GM03348 (cell line): ENCODE measurements at places on chromosomes 3 and 15.
A peak's percentile ranks its signal among the peaks of the same experiment; 100 is the strongest.

- DNase-seq: no peak
Observed at GRCh38 chr3:71050538-71051258, 532.8 kb downstream of the FOXP1 start.

- DNase-seq: no peak
Observed at GRCh38 chr15:100457201-100457600, 71.5 kb downstream of the CERS3 start.

DNA sequence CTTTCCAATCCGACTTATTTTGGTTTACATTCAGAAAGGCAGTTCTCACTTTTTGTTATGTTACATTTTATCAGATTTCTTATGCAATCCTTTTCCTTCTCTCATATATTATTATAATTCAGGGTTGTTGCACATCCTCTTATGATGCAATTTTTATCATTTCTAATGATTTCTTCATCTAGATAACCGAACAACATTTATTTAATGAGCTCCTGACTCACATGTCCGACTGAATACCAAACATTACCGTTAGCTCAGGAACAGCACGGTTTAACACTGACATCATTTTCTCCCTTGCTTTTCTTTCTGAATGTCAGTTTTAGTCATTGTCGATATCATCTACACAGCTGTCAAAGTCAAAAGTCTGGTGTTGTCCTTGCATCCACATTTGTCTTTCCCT, 199.2 kb downstream of the BCHE start:
- no peak for DNase-seq

- no peak for DNase-seq
Observed at GRCh38 chr3:97138914-97139541, 324.6 kb downstream of the EPHA6 start.

DNA sequence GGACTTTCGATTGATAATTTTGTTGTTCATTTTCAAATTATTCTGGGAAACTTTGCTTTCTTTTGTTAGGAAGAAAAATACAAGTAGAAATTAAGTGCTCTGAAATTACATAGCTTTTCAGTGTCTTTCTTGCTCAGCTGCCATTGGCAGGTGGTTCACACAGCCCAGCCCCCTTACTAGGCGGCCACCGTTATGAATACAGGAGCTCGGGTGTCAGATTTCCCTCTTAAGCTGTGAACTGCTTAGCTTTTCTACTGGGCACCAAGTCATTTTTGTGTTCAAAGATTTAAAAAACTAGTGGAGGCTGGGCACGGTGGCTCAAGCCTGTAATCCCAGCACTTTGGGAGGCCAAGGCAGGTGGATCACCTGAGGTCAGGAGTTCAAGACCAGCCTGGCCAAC, 55.2 kb downstream of the HMG20A start:
- DNase-seq: no peak

DNA sequence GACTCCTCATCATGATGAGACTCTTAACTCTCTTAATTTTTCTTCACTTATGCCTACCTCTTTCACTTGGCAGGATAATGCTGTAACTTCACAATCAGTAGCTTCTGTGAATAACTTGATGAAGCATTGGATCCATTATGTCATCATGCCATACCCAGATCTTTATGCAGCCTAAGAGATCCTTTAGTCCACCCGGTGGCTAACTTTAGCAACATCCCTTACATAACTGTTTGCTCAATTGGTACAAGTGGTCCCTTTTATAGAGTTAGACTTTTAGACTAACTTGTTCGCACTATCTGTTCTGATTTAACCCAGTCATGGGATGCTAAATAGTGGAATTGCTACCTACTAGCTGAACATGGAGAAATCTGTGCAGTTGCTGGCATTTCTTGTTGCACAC, 184.5 kb downstream of the USP13 start:
- no peak for DNase-seq

DNA sequence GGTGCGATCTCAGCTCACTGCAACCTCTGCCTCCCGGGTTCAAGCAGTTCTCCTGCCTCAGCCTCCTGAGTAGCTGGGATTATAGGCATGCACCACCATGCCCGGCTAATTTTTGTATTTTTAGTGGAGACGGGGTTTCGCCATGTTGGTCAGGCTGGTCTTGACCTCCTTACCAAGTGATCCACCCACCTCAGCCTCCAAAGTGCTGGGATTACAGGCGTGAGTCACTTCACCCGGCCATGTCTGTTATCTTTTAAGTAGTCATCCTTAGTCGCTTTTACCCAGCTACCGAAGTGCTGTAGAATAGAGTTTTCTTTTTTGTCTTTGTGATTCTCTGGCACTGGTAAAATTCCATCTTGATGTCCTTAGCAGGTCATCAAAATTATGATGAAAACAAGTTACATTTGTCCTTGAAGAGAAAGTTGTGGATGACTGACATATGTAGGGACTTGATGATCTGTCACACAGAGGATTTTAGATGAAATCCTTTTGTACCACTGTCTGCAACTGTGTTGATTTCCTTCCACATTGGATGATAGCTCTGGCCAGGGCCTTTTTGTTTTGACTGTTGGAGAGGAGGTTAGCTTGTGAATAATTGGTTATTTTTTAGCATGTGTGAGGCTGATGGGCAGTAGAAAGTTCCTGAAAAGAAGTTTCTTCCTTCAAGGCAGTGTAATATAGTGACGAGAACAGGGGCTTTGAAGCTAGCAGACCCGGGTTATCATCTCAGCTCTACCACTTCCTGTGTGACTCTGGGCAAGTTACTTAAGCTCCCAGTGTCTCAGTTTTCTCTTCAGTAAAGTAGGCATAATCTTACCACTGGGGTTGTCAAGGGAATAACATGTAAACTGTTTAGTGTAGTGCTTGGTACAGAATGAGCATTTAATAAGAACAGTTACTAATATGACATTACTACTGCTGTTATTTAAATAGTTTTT, 18.8 kb downstream of the ATG7 start:
- DNase-seq: no peak

- DNase-seq: peak; percentile 51
Observed at GRCh38 chr3:153210146-153210545, 48.1 kb downstream of the RAP2B start.
